Uterus (tissue), 4 donors: ENCODE measurements at places on chromosomes 12 and 14. TPM values are rescaled to one million over a fixed set of nuclear protein-coding genes. Genes with fewer than 3 reads are reported as not detected.

DNA sequence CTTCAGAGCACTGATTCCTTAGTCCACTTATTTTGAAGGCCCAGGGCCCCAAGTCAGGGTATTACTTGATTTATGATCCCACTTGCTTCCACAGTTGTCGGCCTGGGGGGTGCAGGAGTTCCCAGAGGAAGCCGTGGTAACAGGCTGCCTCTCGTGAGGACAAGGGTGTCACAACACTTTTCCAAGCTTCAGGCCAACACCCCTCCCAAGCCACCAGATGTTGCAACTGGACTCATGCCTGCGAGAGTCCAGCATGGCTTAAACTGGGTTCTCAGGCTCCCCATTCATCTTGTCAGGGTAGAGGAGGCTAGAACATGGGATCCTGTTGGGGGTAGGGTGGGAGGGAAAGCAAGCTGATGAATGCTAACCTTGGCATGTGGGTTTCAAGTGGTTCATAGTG, 56.1 kb downstream of the BMP4 start:
- no peak for DNase-seq

DNA sequence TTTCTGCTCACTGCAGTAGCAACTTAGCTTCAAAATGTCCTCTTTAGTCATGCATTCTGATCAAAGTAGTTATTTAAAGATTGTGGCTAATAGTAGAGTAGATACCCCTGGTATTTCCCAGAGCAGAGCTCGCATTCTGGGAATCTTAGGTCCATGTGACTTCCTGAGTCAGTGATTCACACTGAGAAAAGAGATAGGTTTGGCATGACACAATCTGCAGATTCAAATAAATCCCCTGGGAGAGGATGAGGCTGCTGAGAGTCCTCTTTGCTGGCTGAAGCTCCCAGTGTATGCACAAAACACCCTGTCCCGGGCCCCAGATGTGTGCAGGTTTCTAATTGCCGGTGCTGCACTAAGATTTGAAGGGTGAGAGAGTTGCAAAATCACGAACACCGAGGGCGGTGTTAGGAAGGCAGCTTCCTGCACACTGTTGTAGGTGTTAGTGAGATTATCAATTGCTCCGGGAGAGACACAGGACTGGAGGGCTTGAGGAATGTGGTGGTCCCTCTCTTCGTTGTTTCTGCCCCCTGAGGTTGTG, 233.2 kb downstream of the NRXN3 start:
- no peak for DNase-seq

DNA sequence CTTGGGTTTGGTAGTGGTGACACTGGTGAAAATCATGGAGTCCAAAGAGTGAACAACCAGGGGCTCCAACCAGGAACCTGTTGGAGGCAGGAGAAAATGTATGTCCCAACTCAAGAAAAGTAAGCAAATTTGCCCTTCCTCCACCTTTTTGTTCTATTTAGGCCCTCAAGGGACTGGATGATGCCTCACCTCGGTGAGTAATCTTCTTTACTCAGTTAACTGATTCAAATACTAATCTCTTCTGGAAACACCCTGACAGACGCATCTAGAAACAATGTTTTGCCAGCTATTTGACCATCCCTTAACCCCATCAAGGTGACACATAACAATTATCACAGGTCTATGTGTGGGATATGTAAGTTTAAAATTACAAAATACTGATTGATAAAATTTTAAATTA, 272.4 kb upstream of the FOXG1 start:
- no peak for DNase-seq

- DNase-seq: no peak
Observed at GRCh38 chr12:121781998-121782979, 11.2 kb downstream of the RHOF start.

Gene OSBPL8
- 22.0 TPM for total RNA-seq

DNA sequence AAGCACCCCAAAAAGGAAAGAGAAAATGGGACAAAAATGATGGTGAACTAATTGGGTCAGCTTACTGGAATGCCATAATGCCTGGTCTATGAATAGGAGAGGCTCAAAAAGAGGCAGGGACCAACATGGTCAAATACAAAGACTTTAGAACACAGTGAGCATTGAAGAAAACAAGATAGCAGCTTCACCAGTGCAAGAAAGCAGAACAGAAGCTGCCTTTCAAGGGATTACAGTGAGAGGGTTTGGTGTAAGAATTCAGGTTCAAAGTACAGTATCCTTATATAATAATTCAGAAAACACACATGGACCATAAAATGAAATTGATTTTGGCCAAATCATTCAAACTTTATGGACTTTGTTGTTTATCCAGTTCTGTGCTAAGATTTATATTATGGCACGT, 162.1 kb downstream of the NAV3 start:
- no peak for DNase-seq

- no peak for DNase-seq
Observed at GRCh38 chr14:101819251-101819990, 57.9 kb downstream of the PPP2R5C start.

DNA sequence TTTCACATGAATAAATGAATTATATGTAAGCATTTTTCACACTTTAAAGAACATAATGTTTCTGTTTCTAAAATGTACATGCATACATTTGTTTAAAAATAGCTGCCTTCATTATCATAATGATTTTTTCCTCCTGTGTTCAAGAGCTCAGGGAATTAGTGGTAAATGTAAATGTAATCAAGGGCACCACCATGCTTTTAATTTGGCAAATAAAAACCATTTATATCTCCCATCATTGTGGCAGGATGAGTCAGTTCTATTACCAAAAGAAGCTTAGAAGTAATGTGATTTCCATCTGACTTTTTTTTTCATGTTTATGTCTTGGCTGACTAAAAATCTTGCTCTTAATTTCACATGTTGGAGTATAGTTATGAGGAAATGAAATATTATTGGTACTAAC, 176.1 kb downstream of the GXYLT1 start:
- no peak for DNase-seq

DNA sequence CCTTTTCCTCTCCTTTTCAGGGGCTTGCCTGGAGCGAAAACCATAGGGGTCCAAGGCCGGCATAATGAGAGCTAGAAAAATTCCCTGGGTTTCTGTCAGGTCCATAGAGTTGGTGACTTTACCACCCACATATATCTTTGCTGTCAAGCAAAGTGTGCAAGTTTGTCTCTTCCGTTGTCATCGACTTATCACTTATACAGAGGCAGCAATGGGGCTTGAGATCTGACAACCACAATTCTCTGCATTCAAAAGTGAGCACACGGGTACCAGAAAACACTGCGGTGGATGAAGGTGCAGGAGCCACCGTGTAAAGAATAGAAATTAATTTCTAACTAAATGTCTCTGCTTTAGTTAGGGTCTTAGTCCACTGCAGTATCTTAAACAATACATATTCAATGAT, 162.3 kb downstream of the DAD1 start:
- no peak for DNase-seq

- DNase-seq: no peak
Observed at GRCh38 chr14:101604228-101604934, 43.1 kb downstream of the DIO3 start.

DNA sequence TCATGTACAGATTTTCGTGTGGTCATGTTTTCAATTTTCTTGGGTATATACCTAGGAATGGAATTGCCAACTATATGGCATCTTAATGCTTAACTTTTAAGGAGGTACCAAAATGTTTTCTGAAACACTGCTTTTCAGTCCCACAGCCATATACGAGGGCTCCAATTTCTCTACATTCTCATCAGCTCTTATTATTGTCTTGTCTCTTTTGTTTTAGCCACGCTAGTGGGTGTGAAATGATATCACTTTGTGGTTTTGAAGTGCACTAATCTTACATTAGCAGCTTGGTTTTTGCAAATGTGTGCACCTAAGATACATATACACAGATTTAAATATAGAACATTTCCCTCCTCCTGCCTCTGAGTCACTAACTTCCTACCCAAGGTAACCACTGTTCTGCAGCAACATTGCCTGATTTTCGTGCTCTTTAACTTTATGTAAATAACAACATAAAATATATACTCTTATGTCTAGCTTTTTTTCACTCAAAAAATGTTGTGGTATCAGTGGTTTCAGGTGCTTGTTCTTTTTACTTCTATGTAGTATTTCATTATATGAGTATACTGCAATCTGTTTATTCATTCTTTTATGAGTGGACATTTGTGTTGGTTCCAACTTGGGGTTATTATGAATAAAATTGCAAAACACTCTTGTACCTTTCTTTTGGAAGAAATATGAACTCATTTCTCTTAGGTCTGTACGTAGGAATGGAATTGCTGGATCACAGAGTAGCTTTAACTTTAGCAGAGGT, 73.1 kb downstream of the ZFP36L1 start:
- no peak for DNase-seq

- no peak for DNase-seq
Observed at GRCh38 chr12:120138366-120138765, 21.8 kb upstream of the RAB35 start.

GRCh38 chr12:19963972-19964371, 404.4 kb upstream of the PDE3A start:
- no peak for DNase-seq

Gene KCNC2
- 3.6 TPM for total RNA-seq

Gene GPR68
- total RNA-seq: not detected

GRCh38 chr12:109687250-109687649, 26.4 kb upstream of the FAM222A start:
- DNase-seq: no peak
